ENCODE measurements at places on chromosomes 3 and 15. TPM values are rescaled to one million over a fixed set of nuclear protein-coding genes. Genes with fewer than 3 reads are reported as not detected.
A peak's percentile ranks its signal among the peaks of the same experiment; 100 is the strongest.

The GP5 gene
- 0.09 TPM for total RNA-seq

DNA sequence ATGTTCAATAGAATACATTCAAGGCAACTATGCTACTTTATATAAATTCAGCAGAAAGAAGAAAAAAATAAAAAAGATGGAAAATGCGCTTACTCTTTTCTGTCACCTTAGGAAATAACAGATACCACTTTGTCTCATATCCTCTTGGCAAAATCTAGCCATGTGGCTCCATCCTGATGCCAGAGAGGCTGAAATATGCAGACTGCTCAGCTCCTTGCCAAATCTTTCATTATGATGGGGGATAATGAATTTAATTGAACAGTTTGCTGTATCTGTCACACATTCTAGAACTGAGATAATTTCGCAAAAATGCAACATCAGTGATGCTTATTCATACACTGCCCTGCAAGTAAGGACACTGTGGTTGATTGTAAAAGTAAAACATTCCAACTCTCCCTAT is 1081.5 kb downstream of the PLOD2 start:
- no peak overlapping the region for H3K27ac ChIP-seq
- no peaks in the 10 kb centered on the region for H3K36me3 ChIP-seq
- H3K4me3 ChIP-seq: no peak overlapping the region
- no peaks in the 10 kb centered on the region for H3K4me1 ChIP-seq
- DNase-seq: no peak
- H3K27me3 ChIP-seq: no peaks in the 10 kb centered on the region

- H3K27me3 ChIP-seq: no peaks in the 10 kb centered on the region
- DNase-seq: no peak
- H3K4me1 ChIP-seq: no peaks in the 10 kb centered on the region
- no peak overlapping the region for H3K27ac ChIP-seq
- peaks cover 4% of the 10 kb centered on the region for H3K36me3 ChIP-seq
Measured at GRCh38 chr3:101333883-101334282, 13.5 kb upstream of the IMPG2 start.

- no peak overlapping the region for H3K27ac ChIP-seq
- no peaks in the 10 kb centered on the region for H3K27me3 ChIP-seq
- no peak for DNase-seq
- peaks cover 15% of the 10 kb centered on the region for H3K36me3 ChIP-seq
- no peak overlapping the region for H3K4me3 ChIP-seq
Measured at GRCh38 chr15:89860891-89861290, 32.9 kb downstream of the AP3S2 start.

DNA sequence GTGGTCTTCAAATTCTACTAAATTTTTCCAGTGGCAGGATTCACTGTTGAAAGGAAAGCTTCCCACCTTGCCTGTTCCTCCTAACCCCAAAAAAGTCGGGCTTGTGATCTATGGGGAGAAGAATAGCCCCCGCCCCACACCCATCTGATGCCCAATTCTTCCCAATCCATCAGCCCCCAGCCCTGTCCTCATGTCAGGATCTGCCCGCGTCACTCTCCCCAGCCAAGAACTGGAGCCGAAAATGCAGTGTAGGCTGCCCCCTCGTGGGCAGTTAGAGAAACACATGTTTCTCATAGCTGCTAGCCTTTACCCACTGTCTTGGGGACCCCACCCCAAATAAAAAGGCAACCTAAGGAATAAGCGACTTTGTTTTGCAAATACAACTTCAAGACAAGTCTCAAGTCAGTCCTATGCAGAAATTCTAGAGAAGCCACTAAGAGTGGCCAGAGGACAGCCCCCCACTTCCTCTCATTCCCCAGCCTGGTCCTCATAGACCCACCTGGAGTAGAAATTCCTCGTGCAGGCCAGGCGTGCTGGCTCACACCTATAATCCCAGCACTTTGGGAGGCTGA is 13.0 kb upstream of the CSK start:
- DNase-seq: peak; percentile 66
- H3K36me3 ChIP-seq: no peaks in the 10 kb centered on the region
- H3K27ac ChIP-seq: no peak overlapping the region
- H3K4me3 ChIP-seq: peak overlapping the region; percentile 11

The PODXL2 gene
- total RNA-seq: 70.8 TPM

- DNase-seq: no peak
- no peak overlapping the region for H3K4me3 ChIP-seq
- H3K27ac ChIP-seq: no peak overlapping the region
Measured at GRCh38 chr3:61597906-61598305, 36.5 kb downstream of the PTPRG start.

GRCh38 chr15:92645051-92645631 is 10.4 kb downstream of the FAM174B start:
- no peaks in the 10 kb centered on the region for H3K27me3 ChIP-seq
- H3K4me3 ChIP-seq: no peak overlapping the region
- no peak for DNase-seq
- H3K27ac ChIP-seq: peak overlapping the region; percentile 13
- H3K4me1 ChIP-seq: peaks cover 21% of the 10 kb centered on the region

The FBLN2 gene
- total RNA-seq: 4.9 TPM

DNA sequence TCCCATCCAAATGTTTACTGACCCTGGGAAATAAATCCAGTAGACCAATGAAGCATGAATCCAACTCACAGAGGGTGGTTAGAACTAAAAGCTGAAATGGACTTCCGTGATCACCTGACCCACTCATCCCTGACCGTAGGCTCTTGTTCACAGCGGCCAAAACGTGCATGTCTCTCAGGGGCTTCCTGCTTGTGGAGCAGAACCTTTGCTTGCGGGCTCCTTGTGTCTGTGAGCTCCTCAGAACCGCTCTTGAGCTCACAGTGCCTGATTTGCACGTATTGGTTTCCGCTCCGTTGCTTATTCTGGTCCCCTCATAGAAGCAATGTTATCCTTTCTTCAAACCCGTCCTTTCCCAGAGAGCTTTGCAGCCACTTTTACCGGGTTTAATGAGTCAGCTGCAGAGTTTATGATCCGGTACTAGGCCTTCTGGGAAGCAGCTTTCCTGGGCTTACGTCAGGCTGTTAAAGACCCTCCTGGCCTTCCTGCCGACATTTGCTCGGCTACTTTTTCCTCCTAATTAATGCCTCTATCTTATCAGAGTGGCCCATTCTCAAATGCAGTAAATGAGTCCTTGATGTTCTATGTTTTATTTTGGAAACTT is 35.4 kb downstream of the LIPC start:
- peaks cover 14% of the 10 kb centered on the region for H3K4me1 ChIP-seq
- no peak for DNase-seq
- no peak overlapping the region for H3K4me3 ChIP-seq
- H3K27ac ChIP-seq: no peak overlapping the region
- H3K36me3 ChIP-seq: no peaks in the 10 kb centered on the region

- H3K4me3 ChIP-seq: no peak overlapping the region
- peaks cover 8% of the 10 kb centered on the region for H3K4me1 ChIP-seq
- H3K27ac ChIP-seq: no peak overlapping the region
- DNase-seq: no peak
Measured at GRCh38 chr3:105809208-105809888, 59.5 kb downstream of the CBLB start.

The NRROS gene
- total RNA-seq: 0.52 TPM

GRCh38 chr3:126550488-126551051 is 8.2 kb downstream of the C3orf22 start:
- H3K4me3 ChIP-seq: no peak overlapping the region
- H3K27ac ChIP-seq: no peak overlapping the region
- no peaks in the 10 kb centered on the region for H3K27me3 ChIP-seq
- no peak for DNase-seq
- H3K36me3 ChIP-seq: no peaks in the 10 kb centered on the region

GRCh38 chr15:35936284-35936683 is 390.3 kb upstream of the DPH6 start:
- peak overlapping the region; percentile 63 for H3K27ac ChIP-seq
- H3K27me3 ChIP-seq: no peaks in the 10 kb centered on the region
- DNase-seq: no peak
- H3K4me1 ChIP-seq: peaks cover 9% of the 10 kb centered on the region

DNA sequence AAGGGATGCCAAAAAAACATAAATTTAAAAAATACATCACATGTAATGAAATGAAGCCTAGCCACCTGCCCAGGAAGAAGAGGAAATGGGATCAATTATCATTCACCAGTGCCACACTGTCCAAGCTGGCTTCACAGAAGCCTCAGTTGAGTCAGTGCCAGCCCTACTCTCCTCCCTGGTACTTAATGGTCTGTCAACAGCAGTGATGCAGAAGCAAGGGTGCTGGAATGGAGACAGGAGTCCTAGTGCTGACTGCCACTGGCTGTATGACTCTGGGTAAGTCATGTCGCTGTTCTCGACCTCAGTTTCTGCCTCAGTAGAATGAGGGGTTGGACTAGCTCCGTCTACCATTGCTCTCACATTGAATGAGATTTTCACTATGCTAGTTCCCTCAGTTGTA is 78.5 kb upstream of the LARS2 start:
- peaks cover 34% of the 10 kb centered on the region for H3K27me3 ChIP-seq
- H3K27ac ChIP-seq: no peak overlapping the region
- no peak overlapping the region for H3K4me3 ChIP-seq
- H3K36me3 ChIP-seq: peaks cover 3% of the 10 kb centered on the region
- H3K4me1 ChIP-seq: peaks cover 6% of the 10 kb centered on the region

The NOX5 gene
- not detected for total RNA-seq

GRCh38 chr3:64932016-64932518 is 244.3 kb upstream of the ADAMTS9 start:
- H3K27me3 ChIP-seq: no peaks in the 10 kb centered on the region
- H3K4me1 ChIP-seq: peaks cover 8% of the 10 kb centered on the region
- peaks cover 8% of the 10 kb centered on the region for H3K36me3 ChIP-seq
- H3K27ac ChIP-seq: no peak overlapping the region
- H3K4me3 ChIP-seq: no peak overlapping the region

DNA sequence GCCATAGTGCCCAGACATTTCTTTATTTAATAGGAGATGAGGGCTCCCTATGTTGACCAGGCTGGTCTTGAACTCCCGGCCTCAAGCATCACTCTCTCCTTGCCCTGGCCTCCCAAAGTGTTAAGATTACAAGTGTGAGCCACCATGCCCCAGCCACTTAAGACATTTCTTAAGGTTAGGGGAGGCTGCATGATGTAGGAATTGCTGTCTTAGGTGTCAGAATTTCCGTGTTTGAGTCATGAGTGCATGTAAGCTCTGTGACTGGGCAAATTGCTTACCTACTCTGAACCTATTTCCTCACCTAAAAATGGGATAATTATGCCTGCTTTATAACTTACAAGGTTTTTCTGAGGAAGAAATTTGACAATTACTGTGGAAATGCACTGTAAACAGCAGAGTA is 34.2 kb upstream of the SIAH2 start:
- H3K27ac ChIP-seq: no peak overlapping the region
- H3K27me3 ChIP-seq: no peaks in the 10 kb centered on the region
- H3K4me1 ChIP-seq: peaks cover 5% of the 10 kb centered on the region
- no peaks in the 10 kb centered on the region for H3K36me3 ChIP-seq
- no peak overlapping the region for H3K4me3 ChIP-seq
- no peak for DNase-seq

- no peak overlapping the region for H3K4me3 ChIP-seq
- DNase-seq: no peak
- no peaks in the 10 kb centered on the region for H3K4me1 ChIP-seq
- no peaks in the 10 kb centered on the region for H3K27me3 ChIP-seq
Measured at GRCh38 chr3:60504827-60505457, 746.3 kb downstream of the FHIT start.

DNA sequence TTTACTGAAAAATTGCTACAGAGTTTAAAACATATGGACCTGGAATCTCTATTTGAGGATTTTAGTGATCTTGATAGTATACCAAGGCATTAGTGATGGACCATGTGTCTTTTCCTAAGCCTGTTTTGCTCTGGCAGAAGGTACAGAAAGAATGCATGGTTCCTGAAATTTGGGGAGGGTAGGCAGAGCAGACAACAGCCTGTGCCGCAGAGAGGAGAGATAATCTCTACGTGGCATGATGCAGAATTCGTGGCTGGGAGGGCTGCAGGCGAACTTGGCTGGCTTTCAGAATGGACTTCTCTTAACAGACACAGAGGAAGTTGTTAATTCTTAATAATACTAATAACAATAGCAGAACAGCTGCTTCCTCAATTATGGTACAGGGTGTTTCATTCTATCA is 137.5 kb upstream of the FOXB1 start:
- no peaks in the 10 kb centered on the region for H3K36me3 ChIP-seq
- no peak for DNase-seq
- H3K4me3 ChIP-seq: no peak overlapping the region
- H3K4me1 ChIP-seq: peaks cover 5% of the 10 kb centered on the region

DNA sequence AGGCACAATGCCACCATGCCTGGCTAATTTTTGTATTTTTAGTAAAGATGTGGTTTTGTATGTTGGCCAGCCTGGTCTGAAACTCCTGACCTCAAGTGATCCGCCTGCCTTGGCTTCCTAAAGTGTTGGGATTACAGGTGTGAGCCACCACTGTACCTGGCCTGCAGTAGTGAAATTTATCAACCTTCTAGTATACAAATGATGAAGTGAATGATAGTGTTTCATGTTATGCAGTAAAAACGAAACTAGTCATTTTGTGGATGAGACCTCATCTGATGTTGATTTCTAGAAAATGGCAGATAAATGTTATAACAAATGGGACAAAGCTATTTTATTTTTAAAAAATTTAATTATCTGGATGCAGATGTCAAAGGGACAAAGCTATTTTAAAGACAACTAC is 32.9 kb downstream of the NXPE3 start:
- H3K27ac ChIP-seq: no peak overlapping the region
- H3K36me3 ChIP-seq: no peaks in the 10 kb centered on the region
- H3K4me1 ChIP-seq: peaks cover 9% of the 10 kb centered on the region
- DNase-seq: no peak
- H3K4me3 ChIP-seq: no peak overlapping the region

DNA sequence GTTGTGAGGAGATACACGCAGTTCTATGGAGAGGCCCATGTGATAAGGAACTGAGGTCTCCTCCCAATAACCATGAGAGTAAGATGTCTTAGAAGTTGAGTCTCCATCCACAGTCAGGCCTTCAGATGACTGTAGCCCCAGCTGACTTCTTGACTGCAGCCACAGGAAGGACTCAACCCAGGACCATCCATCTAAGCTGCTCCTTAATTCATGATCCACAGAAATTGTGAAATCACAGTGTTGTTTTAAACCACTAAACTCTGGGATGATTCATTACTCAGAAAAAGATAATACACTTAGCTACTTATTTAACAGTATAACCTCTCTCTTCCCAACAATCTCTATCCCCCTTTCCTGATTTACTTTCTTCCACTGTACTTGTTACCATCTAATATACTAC is 173.3 kb downstream of the ALDH1A2 start:
- H3K4me3 ChIP-seq: no peak overlapping the region
- no peak overlapping the region for H3K27ac ChIP-seq
- no peaks in the 10 kb centered on the region for H3K4me1 ChIP-seq
- no peak for DNase-seq

DNA sequence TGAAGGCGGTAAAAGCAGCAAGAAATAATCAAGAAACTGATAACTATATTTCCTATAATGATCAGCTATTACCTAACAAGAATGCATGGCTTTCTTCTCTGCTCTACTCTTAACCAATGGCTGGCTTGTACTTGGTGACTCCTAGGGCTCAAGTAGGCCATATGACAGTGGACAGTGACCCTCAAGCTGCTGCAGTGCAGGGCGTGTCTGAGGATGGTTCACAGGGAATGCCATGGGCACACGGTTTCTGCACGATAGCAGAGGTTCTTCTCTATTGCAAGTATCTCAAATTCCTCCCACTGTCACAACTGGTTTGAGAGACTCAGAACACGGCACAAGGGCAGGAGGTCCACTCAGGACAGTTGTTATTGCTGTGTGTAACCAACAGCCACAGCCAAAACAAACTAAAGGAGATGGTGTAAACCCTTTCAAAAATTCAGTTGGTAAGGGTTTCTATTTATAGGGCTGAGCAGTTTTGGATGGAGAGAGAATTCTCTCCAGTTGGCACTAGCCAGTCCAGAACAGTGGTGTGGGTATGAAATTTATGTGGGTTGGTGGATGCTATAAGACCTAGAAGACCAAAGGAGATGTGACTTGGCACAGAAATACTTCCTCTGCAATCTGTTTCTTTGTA is 103.2 kb upstream of the ST8SIA2 start:
- H3K36me3 ChIP-seq: no peaks in the 10 kb centered on the region
- no peak overlapping the region for H3K27ac ChIP-seq
- H3K27me3 ChIP-seq: peaks cover 24% of the 10 kb centered on the region
- no peak overlapping the region for H3K4me3 ChIP-seq
- no peak for DNase-seq
- H3K4me1 ChIP-seq: no peaks in the 10 kb centered on the region

Measured in neural crest cell (in vitro differentiated cells).